Stimulated activated CD8-positive, alpha-beta memory T cell treated with anti-CD3 and anti-CD28 coated beads, Interleukin-7, amount 100 ng/mL, for 24 hours (primary cell): ENCODE measurements at places on chromosomes 6 and 20.

DNA sequence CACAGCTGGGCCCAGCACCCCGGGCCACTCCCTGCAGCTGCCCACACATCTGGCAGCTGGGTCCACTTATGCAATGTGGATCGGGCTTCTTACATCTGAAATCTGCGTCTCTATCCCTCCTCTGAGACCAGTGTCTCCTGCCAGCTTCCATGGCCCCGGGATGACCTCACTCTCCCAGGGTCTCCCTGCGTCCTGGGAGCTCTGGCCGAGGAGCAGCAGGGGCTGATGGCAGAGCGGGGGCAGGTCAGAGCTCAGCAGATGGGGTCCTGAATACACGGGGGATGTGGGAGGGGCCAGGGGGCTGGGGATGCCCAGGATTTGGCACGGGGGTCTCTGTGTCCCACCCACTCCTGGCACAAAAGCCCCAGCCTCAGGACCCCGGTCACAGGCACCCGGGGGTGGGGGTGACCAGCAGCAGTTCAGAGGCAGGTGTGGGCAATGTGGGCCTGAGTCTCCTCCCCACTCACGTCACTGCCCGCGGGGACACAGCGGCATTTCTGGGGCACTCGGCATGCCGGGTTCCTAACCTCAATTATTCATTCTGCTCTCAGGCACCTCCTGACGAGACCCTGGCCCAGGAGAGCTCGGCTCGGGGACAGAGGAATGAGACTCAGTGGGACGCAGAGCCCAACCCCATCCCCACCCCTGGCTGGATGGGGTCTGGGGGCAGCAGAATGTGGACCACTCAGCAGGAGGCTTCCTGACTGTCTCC is 16.4 kb downstream of the CHRNA4 start:
- DNase-seq: no peak

GRCh38 chr20:24978513-24978912 is 14.0 kb downstream of the APMAP start:
- DNase-seq: no peak

DNA sequence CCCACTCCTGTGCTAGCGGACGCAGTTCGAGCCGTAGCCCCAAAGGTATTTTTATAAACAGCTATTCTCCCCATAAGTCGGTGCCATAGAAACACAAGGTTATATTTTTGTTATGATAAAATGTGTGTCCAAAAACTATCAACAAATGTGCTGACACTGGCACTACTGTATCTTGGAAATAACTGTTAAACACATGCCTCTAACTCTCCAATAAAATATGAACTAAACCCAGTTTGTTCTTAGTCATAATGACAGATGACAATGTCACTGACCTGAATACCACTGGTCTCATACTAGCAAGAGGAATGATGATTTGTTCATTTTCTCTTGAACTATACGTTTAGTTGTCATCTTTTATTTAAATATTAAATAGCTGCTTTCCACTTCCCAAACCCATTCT is 51.4 kb upstream of the NUP153 start:
- DNase-seq: no peak

DNA sequence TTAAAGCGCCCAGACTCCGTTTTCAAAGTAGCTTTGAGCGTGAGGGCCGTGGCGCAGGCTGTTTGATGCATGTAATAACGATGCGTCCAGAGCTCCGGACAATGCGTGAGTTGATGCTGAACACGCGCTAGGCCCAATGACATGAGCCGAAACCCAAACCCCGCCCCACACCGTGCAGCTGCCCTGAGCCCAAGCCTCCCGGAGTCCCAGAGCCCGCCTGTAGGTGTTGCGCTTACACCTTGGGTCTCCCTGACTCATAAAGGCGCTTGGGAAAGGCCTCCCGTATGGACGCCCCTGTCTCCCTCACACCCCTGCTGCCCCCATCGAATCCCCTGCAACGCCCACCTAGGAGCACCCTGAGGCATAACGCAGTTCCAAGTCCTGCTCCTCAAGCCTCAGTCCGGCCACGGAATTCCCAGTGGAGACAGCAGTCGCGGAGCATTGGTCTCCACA is 87.6 kb downstream of the ERMARD start:
- DNase-seq: no peak

DNA sequence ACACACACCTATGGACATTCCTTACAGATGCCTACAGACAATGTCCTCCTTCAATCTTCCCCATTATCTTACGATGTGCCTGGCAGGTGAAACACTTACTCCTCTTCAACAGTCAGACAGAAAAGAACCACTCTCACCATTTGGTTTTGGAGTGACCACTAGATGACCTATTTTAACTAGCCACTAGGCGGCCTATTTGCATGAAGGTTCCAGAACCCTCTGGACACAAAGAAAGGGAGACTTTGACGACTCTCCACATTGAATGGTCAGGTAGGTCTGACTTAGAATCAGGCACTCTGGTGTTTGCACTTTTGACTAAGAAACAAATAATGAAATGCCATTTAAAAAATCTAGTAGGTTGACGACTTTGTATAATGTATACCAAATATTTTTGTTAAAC is 42.0 kb downstream of the PNLDC1 start:
- no peak for DNase-seq

- DNase-seq: no peak
Measured at GRCh38 chr20:15399781-15400180, 1062.4 kb upstream of the FLRT3 start.

GRCh38 chr6:16472349-16473069 is 234.1 kb downstream of the GMPR start:
- no peak for DNase-seq

DNA sequence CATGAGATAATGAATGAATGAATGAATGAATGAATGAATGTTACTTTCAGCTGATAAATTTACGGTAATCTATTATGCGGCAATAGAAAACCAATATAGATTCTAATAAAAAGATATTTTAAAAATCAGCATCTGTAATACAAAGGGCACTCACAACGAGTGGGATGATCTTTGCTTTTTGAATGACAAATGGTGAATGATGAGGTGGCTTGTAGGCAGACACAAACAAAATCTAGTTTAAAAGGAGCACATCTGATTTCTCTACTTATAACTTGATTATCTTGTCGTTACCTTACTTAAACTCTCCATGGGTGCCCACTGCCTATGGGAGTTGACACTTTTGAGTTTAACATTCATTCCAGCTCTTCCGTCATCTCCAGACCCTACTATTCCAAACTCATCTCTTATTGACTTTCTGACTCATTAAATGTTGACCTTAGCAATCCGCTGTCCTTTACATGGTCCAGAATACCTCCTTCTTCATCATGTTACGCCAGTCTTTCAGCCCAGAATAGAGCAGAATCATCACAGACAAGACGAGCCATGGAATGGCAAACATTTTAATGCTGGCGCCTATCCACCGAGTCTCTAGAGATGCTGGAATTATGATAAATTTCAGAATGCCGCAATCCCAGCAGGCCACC is 41.3 kb downstream of the NHLRC1 start:
- DNase-seq: no peak
